ENCODE measurements at places on chromosomes 16 and 17. TPM values are rescaled to one million over a fixed set of nuclear protein-coding genes. Genes with fewer than 3 reads are reported as not detected.

The MSL1 gene
- total RNA-seq, result 37.1 TPM

The ACSM2A gene
- total RNA-seq, result not detected

The CACNG3 gene
- not detected for total RNA-seq

The PLLP gene
- 0.91 TPM for total RNA-seq

The KRTAP9-8 gene
- not detected for total RNA-seq

The LRRC59 gene
- 210 TPM for total RNA-seq

The GAS2L2 gene
- total RNA-seq, result not detected

The KCNH4 gene
- not detected for total RNA-seq

The TP53TG3C gene
- total RNA-seq, result not detected

The GINS2 gene
- total RNA-seq, result 12.4 TPM

The CD300LG gene
- total RNA-seq, result not detected

The CNGB1 gene
- not detected for total RNA-seq

The SLC4A1 gene
- total RNA-seq, result not detected

The HOXB4 gene
- 12.5 TPM for total RNA-seq

The SDR42E2 gene
- total RNA-seq, result not detected

The LRRC46 gene
- total RNA-seq, result not detected
